LHCN-M2 (cell line): ENCODE measurements at places on chromosomes 3 and 15. TPM values are rescaled to one million over a fixed set of nuclear protein-coding genes. Genes with fewer than 3 reads are reported as not detected.

- no peak for DNase-seq
These were observed 75.4 kb downstream of the PPM1L start for GRCh38 chr3:160831401-160831800.

- peak; percentile 71 for DNase-seq
These were observed 202.7 kb downstream of the TNIK start for GRCh38 chr3:171257251-171258203.

GRCh38 chr3:167406876-167407492, 26.9 kb upstream of the ZBBX start:
- DNase-seq: no peak

- peak; percentile 47 for DNase-seq
These were observed 10.8 kb downstream of the FOXL2 start for GRCh38 chr3:138935863-138936740.

DNA sequence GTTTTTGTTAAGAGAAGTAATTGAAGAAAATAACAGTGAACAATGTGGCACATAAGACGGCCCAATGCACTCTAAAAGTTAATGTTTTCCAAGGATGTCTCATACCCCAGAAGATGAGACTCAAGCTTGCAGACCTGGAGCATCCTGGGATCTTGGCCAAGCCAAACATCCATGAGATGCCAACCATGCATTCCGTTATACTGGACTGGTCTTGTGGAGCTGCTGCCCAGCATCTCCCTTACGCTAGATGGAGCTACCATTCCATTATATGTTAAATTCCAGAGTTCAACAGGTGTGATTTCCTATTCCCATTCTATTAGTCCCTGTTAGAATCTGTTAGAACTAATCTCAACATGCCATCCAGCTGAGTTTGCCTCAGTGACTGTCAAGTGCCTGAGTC, 181.8 kb downstream of the PDCD6IP start:
- DNase-seq: peak; percentile 85

The OIP5 gene
- total RNA-seq: 17.3 and 19.5 TPM in 2 replicates

The NEDD4 gene
- total RNA-seq: 80.0 and 82.5 TPM in 2 replicates

DNA sequence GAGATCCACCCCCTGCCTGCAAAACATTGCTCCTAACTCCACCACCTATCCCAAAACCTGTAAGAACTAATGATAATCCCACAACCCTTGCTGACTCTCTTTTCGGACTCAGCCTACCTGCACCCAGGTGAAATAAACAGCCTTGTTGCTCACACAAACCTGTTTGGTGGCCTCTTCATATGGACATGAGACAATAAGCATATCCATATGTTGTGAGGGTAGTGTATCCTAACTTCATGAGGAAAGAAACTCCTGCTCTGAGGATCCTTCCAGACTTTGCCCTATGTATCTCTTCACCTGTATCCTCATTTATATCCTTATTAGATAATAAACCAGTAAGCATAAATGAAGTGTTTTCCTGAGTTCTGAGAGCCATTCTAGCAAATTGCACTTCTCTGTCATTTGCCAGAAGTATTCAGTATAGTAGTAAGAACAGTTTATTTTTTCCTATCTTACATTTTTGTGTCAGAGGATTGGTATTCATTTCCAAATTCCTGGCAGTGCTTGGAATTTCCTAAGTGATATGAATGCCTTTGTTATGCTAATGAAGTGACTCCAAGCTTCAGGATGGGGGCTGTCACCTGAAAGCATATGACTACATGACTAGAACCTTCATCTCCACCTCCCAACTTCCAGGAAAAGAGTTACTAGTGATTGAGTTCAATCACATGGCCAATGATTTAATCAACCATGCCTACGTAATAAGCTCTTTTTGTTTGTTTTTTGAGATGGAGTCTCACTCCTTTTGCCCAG, 30.2 kb downstream of the TTBK2 start:
- DNase-seq: peak; percentile 72

The DOCK3 gene
- total RNA-seq: 0.45 and 0.46 TPM in 2 replicates

The CLRN1 gene
- total RNA-seq: not detected in 2 replicates

GRCh38 chr3:164852866-164853265, 225.4 kb downstream of the SI start:
- no peak for DNase-seq

GRCh38 chr3:153209596-153209995, 47.6 kb downstream of the RAP2B start:
- peak; percentile 85 for DNase-seq

The SLC12A1 gene
- not detected in 2 replicates for total RNA-seq

DNA sequence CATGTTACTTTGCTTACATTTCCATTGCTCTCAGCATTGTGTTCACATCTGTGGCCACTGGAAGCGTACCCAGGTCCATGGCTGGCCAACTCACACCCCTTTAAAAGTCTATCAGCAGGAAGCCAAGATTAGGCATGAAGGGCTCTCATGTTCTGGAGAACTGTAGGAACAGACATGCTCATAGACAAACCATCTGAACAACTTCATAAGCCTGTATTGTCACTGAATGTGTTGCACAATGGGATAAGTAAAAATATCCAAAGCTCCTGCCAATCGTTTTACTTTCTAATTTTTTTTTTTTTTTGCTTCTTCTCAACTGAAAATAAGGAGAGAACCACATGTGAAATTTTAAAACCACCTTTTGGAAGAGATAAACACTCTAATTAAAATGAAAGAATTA, 6.4 kb downstream of the RPLP1 start:
- DNase-seq: no peak

- DNase-seq: no peak
These were observed 3.1 kb downstream of the ABHD14B start for GRCh38 chr3:51970606-51971300.

DNA sequence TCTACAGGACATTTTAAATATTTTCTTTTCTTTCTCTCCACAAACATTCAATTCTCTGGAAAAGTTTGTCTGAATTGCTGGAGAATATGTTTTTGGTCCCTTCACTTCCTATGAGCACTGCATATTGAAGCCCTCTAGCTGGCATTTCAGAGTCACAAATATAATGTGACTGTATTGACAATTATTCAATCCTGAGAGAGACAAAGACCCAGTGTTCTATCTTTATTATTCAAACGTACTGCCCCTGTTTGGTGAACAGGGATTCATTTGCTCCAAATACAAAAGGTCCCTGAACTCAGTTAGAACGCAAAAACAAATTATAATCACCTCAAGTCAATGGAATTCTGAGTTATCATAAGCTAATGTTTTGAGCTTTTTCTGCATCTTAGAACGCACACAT, 173.1 kb upstream of the CDIN1 start:
- DNase-seq: no peak

The IMPG2 gene
- 0.19 and 0.23 TPM in 2 replicates for total RNA-seq

- DNase-seq: no peak
These were observed 13.8 kb downstream of the ZIC4 start for GRCh38 chr3:147392625-147392946.

GRCh38 chr3:87045473-87045872, 54.5 kb upstream of the VGLL3 start:
- DNase-seq: no peak

GRCh38 chr3:102570511-102570910, 135.7 kb downstream of the ZPLD1 start:
- no peak for DNase-seq

DNA sequence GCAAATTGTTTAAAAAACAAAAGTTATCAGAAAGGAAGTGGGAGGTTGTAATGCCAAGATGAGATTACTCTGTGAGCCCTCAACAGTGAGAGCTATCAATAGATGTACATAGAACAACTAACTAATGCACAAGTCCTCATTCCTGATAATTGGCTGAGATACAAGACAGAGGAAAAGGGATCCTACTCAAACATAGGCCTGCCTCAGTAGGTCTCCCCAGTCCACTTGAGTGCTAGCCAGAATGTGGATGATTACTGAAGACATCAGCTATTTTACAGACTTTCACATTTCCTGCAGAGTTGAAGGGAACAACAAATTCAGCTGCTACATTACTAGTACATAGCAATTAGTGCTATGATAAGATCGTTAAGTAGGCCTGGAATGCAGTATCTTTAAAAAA, 981.9 kb downstream of the TUSC7 start:
- no peak for DNase-seq

The POC1A gene
- 18.9 and 19.1 TPM in 2 replicates for total RNA-seq

DNA sequence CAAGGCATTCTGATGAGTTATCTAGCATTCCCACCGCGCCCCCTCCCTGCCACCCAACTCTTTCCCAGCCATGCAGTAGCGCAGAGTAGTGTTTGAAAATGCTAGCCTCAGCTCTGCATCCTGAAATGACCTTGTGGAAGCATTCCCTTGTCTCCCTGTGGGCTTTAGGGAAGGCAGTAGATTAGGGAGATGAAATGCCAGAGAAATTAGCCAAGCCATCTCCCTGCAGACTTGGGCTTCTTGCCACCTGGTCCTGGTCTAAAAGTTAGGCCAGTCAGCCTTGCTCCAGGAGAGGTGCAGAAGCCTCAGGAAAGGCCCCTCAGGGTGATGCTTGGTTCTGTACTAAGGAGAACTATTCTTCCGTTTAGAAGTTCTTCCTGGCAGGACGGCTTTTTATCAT, 231.2 kb downstream of the CACNA2D3 start:
- no peak for DNase-seq

- DNase-seq: peak; percentile 60
These were observed 300.9 kb downstream of the PYDC2 start for GRCh38 chr3:191761906-191762305.

DNA sequence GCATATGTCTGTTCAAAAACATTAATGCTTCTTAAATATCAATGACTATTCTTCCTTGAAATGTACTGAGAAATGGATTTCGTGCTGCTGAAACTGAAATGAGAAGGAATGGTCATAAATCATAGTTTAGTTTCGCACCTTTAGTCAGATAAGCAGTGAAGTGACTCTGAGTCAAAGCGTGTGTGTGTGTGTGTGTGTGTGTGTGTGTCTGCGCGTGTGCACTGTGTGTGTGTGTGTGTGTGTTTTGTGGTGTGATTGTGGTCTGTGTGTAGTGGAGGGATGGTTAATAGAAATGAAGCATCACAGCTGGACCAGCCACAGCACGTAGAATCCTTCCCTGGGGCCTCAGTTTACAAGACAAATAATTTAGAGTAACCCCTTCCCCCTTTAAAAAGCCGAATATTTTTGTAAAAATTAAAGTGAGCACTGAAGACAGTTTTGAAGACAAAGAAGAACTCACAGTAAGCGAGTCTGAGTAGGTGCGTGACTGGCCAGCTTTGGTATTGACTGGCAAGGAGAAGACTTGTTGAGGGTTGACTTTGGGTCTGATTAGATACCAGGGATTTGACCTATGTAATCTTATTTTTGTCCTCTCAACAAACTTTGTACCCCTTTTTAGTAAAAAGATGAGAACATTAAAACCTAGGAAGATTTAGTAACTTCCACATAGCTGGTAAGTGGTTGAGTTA, 202.0 kb upstream of the IL12A start:
- DNase-seq: no peak

DNA sequence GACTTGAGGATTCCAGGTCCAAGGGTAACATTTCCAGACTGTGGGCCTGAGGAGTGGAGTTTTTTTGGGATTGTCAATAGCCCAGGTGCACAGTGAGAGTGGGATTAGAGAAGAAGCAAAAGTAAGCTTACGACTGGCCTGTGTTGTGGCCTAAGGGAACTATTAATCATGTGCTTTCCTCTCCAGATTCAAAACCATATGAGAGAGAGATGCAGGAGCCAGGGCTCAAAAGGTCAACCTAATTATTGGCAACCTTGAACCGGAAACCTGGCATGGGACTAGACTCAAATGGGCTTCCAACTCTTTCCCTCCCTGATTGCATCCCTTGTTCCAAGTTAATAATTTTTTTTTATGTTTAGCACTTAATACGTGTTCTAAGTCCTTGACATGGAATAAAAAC, 242.1 kb upstream of the THRB start:
- no peak for DNase-seq
